ENCODE measurements at places on chromosomes 16 and 17.

- no peak for DNase-seq
Observed at GRCh38 chr17:71068408-71068750, 899.0 kb downstream of the KCNJ2 start.

DNA sequence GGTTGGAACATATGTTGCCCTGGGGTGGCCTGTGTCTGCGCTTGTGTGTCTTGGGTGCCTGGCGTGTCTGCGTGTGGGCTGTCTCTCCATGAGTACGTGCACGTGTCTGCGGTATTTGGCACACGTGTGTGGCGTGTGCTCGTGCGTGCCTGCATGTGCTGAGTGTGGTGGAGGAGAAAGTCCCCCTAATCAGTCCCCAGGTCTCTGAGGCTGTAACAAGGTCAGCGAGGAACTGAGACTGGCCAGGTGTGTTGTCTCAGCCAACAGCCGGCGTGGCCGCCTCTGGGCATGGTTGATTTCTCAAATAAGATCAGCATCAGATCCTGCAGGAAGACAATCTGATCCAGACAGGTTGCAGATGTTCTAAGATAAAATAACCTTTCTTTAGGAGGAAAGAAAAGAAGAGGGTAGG, 3.5 kb upstream of the CPNE7 start:
- DNase-seq = no peak

DNA sequence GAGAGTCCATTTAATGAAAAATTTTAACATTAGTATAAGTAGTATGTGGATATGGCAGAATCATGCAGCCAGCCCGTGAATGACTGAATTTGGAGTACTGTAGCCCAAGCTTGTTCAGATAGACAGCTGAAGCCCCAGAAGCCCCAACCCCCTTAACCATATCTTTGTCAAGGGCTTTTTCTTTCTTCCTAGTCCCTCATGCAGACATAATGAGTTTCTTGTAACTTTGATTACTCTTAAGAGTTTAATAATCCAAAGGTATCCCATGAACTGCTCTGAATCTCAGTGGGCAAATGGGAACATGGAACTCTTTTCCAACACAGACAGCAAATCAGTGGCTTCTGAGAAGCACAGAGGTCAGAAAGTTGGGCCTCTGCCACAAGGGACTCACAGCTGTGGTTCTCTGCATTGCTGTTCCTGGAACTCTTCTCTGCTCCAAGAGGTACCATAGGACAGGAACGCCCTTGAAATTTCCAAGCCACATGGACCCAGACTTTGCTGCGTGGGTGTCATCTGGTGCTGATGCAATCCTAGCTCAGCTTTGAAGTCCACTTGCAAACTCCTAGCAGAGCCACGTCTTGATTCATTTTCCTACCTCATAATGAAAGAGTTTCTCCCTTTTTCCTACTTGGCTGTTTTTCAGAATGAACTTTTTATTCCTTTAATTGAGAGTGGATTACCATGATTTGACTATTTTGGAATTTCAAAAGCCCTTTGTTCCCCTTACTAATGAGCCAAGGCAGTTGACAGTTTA, 18.1 kb downstream of the LYRM1 start:
- no peak for DNase-seq

DNA sequence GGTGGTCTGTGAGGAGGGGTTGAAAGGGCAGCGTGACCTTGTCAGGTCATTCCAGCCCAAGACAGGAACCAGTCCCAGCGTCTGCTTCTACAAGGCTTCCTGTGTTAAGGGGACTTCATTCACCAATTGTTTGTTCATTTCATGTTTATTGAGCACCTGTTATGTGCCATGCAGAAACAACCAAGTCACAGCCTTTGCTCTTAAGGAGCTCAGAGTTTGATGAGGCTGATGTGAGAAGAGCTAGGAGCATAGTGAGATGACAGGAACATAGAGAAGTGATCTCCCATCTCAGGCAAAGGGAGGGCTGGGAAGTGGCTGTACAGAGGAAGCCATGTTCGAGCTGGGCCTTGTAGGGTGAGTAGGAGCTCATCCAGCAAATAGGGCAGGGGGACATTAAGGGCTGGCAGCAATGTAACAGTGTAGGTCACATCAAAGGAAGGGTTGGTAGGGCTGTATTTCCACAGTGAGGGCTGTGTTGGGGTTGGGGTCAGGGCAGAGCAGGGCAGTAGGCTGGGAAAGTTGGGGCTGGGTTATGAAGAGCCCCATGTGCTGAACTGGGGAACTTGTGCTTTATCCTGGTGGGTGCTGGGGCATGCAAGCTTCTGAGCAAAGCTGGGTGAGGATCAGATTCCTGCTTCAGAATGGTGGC, 79.8 kb downstream of the ARHGAP23 start:
- no peak for DNase-seq

- DNase-seq = no peak
Observed at GRCh38 chr16:50393416-50393815, 24.6 kb upstream of the BRD7 start.

- DNase-seq = no peak
Observed at GRCh38 chr17:10144982-10145381, 53.4 kb downstream of the GAS7 start.

- DNase-seq = no peak
Observed at GRCh38 chr17:9817086-9817485, 4.8 kb downstream of the GSG1L2 start.

- DNase-seq = no peak
Observed at GRCh38 chr17:16398270-16399267, 16.8 kb upstream of the TRPV2 start.

DNA sequence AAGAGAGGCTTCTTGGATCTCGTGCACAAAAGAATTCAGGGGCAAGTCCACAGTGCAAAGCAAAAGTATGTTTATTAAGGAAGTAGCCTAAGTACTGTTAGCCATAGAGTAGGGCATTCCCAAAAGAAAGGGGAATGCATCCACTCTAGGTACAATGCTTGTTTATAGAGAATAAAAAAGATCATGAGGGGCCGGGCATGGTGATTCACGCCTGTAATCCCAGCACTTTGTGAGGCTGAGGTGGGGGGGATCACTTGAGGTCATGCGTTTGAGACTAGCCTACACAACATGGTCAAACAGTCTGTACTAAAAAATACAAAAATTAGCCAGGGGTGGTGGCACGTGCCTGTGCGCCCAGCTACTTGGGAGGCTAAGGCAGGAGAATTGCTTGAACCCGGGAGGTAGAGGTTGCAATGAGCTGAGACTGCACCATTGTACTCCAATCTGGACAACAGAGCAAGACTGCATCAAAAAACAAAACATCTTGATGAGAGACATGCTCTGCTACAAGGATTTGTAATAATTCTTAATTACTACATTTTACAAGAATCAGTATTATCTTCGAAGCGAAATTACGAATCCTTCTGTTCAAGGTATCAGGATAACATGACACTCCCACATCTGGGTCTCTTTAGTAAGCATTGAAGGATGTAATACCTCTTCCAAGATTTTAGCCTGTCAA, 191.6 kb downstream of the CPPED1 start:
- no peak for DNase-seq

DNA sequence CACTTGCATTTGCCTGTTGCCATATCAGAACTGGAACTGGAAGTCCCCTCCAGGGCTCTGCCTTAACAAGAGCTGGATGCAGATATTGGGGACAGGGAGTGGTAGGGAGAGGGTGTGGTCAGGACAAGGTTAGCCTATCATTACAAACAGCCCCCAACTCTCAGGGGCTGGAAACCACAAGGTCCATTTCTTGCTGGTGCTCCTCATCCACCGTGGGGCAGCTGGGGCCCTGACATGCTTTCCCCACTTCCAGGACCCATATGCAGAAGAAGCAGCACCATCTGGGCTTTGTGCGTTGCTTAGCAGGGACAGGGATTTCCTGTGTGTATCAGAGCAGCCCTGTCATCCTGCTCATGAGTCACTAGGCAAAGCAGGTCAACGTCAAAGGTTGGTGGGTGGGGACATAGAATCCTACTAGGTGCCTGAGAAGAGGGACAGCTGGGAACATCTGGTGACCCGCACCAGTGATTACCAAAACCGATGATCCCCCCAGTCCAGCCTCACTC, 26.9 kb downstream of the RGS9 start:
- DNase-seq = no peak

DNA sequence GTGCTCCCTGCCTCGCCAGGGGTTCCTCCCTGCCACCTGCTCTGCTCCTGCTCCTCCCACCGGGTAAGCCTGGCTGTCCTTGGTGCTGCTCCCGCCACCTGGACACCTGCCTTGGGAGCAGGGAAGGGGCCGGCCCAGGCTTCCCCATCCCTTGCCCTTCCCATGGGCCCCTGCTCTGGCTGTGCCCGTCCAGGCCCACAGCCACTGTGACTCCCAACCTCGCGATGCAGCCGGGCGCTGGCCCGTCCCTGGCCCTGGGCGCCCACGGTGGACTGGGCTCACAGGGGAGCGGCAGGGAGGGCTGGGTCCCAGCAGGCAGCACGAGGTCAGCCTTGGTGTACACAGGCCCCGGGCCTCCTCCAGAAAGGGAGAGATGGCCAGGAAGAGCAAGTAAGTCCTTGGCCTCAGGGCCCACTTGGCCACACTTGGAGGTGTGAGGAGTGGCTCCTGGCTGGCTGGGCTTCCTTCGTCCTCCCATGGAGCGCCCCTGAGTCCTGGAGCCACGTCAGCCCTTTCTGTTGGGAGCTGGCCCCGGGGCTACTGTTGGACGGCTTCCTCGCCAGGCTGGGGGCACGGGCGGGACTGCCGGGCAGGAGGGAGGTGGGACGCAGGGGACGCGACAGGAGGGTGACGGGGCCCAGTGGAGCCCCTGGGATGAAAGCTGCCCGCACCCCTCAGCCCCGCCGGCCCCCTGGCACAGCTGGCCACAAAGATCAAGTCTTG, 15.3 kb downstream of the ENGASE start:
- no peak for DNase-seq

- DNase-seq = no peak
Observed at GRCh38 chr16:73998707-73999106, 297.9 kb upstream of the PSMD7 start.

DNA sequence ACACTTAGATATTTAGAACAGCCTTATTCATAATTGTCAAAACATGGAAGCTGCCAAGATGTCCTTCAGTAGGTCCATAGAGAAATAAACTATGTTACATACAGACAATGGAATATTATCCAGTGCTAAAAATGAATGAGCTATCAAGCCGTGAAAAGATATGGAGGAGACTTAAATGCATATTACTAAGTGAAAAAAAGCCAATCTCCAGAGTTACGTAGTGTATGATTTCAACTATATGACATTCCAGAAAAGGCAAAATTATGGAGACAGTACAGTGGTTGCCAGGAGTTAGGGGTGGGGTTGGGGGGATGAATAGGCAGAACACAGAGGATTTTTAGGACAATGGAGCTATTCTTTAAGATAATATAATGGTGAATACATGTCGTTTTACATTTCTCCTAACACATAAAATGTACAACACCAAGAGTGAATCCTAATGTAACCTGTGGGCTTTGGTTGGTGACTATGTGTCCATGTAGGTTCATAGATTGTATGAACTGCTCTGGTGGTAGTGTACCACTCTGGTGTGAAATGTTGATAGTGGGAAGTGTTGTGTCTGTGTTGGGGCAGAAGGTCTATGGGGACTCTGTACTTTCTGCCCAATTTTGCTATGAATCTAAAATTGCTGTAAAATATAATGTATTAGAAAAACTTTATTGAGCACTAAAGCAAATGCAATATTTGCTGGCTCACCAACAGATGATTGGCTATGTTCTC, 122.6 kb downstream of the USP22 start:
- no peak for DNase-seq

GRCh38 chr16:75617121-75617520, 6.0 kb downstream of the ADAT1 start:
- DNase-seq = no peak

GRCh38 chr17:29719469-29719868, 96.8 kb upstream of the CORO6 start:
- DNase-seq = no peak

- DNase-seq = no peak
Observed at GRCh38 chr17:52149626-52150025, 8.9 kb downstream of the CA10 start.

GRCh38 chr17:67765623-67766022, 47.9 kb downstream of the NOL11 start:
- no peak for DNase-seq

GRCh38 chr16:30499284-30499683, 26.7 kb downstream of the ITGAL start:
- DNase-seq = no peak

- DNase-seq = no peak
Observed at GRCh38 chr17:5780476-5780875, 196.2 kb upstream of the NLRP1 start.

- no peak for DNase-seq
Observed at GRCh38 chr16:86082418-86083030, 183.6 kb downstream of the IRF8 start.

GRCh38 chr16:86512301-86512859, 2.1 kb downstream of the FOXF1 start:
- no peak for DNase-seq

All from AG04450 (cell line).